ENCODE measurements at places on chromosomes 5 and 9.
A peak's percentile ranks its signal among the peaks of the same experiment; 100 is the strongest.

- DNase-seq = peak; percentile 51
Measured at GRCh38 chr9:81601639-81602623, 87.4 kb downstream of the TLE1 start.

DNA sequence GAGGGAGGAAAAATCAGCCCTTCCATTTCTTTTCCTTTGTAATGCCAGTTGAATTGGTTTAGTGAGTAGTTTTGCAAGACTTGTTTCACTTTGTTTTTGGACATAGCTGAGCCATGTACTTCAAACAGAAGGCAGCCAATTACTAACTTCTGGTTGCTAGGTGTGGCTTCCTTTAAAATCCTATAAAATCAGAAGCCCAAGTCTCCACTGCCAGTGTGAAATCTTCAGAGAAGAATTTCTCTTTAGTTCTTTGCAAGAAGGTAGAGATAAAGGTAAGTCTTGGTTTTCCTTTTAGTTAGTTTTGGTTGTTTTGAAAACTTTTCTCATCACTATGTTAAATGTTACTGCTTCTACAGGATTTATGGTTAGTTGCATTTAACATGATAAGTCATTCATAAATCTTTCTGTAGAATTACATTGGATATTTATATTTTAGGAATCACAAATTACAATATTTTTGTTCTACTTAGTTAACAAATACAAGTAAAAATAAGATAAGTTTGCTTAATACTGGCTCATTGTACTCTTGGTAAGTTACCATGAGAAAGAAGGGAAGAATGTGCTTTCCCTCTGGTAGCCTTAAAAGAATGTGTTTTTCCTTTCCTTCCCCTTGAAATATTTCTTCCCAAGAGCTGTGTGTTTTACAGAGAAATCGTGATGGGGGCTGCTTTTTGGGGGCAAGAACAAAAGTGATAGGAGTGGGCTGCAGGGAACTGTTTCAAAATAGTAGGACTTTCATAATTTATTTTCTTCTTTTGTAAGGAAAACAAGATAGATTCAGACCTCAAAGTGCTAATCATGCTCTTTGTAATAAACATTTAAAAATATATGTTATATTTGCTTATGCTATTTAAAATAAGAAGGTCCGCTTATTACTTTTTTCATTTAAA lies at the start of gene ANXA1:
TSS of gene ANXA1 (plus strand) at position 213 of the 890 bp plus-strand sequence. CDS start 6,671 bp downstream, outside the sequence.
- DNase-seq = peak; percentile 95

GRCh38 chr9:121718501-121718900 lies 67.1 kb downstream of the DAB2IP start:
- DNase-seq = no peak

DNA sequence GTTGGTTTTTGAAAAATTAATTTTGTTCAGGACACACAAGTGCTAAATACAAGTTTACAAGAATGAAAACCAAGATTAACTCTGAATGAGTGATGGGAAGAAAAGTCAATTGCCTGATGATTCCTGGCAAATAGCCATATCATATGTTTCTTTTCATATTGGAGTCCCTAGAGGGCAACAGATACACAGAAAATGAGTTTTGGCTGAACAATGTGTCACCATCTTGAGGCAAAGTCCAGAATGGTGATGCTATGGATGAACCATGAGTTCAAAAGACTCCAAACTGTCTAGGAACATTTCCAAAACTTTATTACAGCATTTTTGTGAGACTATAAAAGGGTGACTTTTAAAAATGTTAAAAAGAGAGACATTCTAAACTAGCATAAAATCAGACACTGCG lies 382.9 kb downstream of the TMEM161B start:
- peak; percentile 8 for DNase-seq

DNA sequence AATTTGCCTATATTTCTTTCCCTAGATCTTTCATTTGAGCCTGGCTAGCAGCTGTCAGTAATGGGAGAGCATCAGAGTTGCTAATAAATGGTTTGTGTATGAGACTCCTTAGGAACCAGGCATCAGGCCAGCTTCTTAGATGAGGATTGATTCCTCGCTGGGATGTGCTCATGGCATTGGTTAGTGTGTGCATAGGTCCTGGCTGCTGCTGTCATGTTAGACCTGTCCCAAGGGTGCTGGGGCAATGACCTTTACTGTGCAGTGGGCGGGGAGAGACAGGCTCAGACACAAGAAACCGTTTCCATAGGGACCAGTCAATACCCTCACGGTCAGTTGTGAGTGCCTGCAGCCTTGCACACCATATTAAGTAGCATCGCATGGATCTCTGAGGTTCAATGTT lies 112.3 kb upstream of the NR3C1 start:
- no peak for DNase-seq

- DNase-seq = no peak
Measured at GRCh38 chr5:133232011-133232410, 180.2 kb downstream of the HSPA4 start.

GRCh38 chr5:73690015-73690414 lies 64.0 kb downstream of the ARHGEF28 start:
- DNase-seq = no peak

DNA sequence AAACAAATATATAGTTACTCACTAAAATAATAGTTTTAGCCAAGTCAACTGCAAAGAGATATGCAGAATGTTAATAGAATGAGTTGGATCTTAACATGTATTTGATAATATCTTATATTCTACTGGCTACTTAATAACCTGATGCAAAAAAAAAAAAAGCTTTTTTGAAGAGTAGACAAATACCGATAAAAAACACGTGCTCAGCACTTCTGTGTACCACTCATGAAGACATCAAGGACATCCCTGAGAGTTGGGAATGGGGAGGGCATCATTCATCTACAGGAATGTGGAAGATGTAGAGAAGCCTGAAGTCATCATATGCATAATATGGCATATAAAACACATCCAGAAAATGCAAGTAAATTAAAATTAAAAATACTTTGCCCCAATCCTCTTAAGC lies 43.2 kb upstream of the RANBP3L start:
- no peak for DNase-seq

- no peak for DNase-seq
Measured at GRCh38 chr5:11815916-11816315, 88.3 kb downstream of the CTNND2 start.

- DNase-seq = no peak
Measured at GRCh38 chr9:79155308-79155707, 416.5 kb upstream of the TLE4 start.

DNA sequence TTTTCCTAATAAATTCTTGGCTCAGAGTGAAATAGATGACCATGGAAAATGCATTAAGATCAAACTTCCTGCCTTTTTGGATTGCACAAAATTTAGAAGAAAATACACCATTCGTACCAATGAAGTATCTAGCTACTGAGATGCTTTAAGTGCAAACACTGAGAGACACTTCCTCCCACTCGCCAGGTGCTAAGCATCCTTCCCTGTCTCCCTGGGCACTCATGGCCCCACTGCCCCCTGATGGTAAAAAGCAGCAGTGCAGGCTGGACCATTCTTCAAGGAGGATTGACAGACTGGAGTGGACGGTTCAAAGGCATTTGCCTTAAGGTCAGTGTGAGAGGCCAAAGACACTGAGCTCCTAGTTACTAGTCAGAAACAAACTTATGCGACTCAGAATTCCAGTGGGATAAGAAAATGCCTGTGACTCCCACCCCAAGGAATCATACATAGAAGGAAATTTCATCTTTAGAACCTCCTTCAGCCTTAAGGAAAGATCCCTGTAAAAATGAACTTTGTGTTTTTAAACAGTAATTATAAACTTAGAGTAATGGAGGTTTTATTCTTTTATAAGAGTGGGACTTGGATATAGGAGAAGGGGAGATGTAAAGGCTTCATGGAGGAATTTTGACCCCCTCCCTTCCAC lies 86.0 kb upstream of the SLC30A5 start:
- DNase-seq = peak; percentile 24

DNA sequence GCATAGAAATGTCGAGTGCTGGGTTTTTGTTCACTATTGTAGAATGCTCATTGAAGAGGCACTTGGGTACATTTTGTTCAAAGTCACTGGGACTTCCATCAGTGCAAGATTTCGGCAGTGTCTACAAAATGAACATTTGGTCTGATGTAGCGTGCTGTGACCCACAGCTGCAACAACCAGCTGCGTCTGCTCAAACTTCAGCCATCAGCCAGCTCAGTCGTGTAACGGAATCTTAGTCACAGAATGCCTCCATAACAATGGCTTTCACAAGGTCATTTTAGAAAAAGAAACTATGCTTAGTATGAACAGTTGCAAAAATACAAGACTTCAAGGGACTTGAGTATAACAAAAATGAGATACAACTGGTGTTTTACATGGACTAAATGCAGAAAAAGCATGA lies 828.1 kb upstream of the GRAMD2B start:
- DNase-seq = peak; percentile 92

DNA sequence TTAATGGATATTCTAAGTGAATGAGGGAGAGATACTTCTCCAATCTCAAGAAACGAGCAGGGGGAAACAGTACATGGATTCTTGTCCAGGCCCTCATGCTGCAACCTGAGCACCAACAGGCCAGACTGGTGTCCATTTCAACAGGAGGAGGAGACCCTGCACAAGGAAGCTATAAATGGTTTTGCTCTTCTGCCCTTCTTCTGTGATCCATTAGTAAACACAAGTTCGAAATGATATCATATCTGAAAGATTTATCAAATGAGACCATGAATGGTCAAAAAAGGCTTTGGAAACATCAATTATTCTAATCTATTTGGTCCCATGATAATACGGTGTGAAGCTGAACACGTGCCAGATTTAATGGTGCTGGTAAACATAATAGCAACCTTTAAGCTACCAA lies 109.8 kb downstream of the NR6A1 start:
- peak; percentile 40 for DNase-seq
